Stimulated activated CD8-positive, alpha-beta memory T cell treated with anti-CD3 and anti-CD28 coated beads, Interleukin-15, amount 100 ng/mL, for 4 hours (primary cell): ENCODE measurements at places on chromosomes 2 and 18.

GRCh38 chr2:109522063-109522374, 91.7 kb downstream of the SEPTIN10 start:
- no peak for DNase-seq

- no peak for DNase-seq
Observed at GRCh38 chr2:49903471-49903870, 749.2 kb upstream of the FSHR start.

GRCh38 chr2:215843579-215843978, 169.8 kb downstream of the MREG start:
- DNase-seq: no peak

DNA sequence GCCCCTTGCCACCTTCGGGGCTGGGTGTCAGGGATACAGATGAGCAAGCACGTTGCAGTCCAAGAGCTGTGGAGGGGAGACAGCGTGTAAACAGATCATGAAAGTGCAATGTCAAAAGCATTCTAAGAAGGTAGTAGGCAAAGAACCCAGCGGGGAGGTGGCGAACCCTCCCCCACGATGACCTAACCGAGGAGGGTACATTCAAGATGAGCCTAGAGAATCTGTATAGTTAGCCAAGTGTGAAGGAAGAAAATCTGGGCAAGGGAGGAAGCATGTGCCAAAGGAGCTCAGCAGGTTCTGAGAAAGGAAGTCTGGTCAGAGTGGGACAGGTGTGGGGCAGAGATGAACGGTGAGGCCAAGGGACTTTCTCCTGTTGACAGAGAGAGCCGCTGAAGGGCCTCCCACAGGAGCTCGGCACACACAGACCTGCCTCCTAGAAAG, 106.9 kb downstream of the SP3 start:
- no peak for DNase-seq

GRCh38 chr2:106831241-106831640, 54.7 kb downstream of the ST6GAL2 start:
- no peak for DNase-seq

DNA sequence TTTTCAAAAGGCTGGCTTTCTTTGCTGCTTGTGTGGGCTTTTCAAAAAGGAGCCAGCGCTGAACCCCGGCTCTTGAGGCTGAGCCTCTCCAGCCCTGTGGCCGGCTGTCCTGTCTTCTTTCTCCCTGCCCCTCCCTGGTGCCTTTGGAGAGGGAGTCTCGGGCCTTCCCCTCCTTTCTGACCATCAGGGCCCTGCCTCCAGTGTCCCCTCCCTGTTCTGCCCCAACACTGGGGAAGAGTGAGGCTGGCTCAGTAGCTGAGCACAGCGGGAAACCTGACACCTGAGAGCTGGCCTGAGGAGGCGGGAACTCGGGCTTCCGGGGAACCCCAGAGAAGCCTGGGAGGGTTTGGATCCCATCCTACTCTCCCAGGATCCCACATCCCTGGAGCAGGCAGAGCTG, 232.1 kb downstream of the LOXHD1 start:
- DNase-seq: no peak

DNA sequence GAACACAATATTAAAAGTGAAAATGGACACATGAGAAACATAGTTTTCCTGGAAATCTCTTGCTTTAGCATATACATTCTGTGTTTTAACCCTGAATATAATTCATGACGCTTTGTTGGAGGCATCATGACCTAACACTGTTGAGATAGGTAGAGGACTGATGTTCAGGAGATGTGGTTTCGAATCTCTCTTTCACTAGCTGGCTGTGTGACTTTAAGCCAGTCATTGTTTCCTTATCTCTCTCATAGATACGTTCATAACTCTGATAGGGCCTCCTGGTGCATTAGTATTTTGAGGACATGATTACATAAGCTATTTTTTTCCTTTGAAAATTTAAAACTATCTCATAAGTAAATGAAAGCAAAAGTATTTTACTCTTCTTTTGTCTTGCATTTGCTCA, 179.0 kb upstream of the DTNA start:
- no peak for DNase-seq

DNA sequence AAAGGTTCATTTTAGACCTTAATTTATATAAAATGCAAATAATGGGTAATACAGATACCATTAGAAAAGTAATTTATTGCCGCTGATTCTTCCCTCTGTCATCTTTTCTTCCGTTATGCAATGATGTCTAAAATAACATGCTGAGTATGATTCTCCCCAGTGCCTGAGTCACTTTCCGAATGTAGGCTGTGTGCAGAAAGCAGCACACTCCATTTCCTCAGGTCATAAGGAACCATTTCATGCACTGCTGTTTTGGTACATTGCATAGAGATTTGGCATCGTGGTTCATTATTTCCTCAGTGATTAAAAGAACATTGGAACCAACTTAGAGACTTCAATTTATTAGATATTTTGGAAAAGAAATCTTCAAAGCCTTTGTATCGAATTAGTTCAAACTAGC, 173.5 kb downstream of the CDH2 start:
- DNase-seq: no peak

GRCh38 chr18:22302144-22302543, 115.6 kb downstream of the CTAGE1 start:
- no peak for DNase-seq

GRCh38 chr2:197217541-197217940, 93.0 kb downstream of the ANKRD44 start:
- no peak for DNase-seq

- no peak for DNase-seq
Observed at GRCh38 chr2:29627279-29627711, 294.1 kb downstream of the ALK start.

- no peak for DNase-seq
Observed at GRCh38 chr2:217415316-217415715, 555.5 kb upstream of the TNP1 start.

DNA sequence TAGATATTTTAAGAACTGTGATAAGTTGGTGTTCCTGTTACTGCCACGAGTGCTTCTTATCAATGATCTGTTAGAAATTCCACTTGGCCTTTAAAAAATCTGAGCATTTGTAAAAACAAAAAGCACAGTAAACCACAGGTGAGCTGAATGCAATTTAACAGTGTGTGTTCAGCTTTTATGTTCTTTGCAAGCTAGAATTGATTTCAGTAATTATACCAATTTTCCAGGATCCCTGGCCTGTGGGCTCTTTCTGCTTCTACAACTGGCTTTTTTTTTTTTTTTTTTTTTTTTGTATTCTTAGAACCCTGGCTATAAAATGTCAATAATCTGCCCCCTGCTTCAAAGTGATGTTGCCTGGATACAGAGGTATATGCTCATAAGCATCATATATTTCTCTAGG, 548.5 kb upstream of the SLC8A1 start:
- no peak for DNase-seq
